ENCODE measurements at places on chromosomes 13 and 19.

DNA sequence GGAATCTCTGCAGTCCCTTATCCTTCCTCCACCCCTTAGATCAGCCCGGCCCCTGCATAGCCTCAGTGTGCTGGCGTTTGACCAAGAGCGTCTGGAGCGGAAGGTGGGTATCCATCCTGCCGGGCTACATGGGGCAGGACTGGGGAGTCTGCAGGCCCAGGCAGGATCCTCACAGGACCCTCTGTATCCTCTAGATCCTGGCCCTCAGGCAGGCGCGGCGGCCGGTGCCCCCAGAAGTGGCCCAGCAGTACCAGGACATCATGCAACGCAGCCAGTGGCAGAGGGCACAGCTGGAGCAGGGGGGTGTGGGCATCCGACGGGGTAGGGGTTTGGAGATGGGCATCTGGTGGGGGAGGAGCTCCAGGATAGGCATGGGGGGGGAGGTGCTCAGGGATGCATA lies 8.9 kb downstream of the PODNL1 start:
- DNase-seq, result no peak

DNA sequence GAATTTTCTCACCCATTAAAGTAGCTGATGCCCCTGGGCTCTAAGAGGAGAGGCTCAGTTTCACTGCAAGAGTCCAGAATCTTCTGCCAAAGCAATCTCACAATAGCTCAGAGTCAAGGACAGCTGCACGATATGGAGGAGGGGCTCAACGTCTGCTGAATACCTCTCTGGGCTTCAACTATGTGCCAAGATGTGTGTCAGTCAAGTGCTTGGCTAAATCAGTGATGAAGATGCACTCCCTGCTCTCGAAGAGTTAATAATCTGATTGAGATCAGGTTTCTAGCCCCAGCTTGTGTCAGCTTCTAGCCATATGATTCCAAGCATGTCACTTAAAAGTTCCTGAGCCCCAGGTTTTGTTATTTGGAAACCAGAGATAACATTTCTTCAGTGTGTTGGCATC lies 46.8 kb downstream of the KLF12 start:
- no peak for DNase-seq

DNA sequence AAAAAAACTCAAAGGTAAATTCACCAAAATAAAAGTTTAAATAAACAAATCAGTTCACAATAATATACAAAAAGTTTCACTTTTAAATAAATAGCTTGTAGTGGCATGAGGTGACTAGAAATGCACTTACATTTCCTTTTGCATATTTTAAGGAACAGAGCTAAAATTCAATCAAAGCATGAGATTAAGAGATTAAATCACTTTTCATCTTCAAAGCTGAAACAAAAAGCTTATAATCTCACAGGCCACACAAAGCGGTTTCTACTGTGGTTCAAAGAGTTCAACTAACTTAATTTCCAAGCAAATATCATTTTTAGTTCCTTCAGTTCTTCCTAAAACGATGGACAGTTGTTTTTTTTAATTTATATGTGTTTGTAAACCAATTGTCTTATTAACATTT lies 38.9 kb downstream of the TSC22D1 start:
- no peak for DNase-seq

DNA sequence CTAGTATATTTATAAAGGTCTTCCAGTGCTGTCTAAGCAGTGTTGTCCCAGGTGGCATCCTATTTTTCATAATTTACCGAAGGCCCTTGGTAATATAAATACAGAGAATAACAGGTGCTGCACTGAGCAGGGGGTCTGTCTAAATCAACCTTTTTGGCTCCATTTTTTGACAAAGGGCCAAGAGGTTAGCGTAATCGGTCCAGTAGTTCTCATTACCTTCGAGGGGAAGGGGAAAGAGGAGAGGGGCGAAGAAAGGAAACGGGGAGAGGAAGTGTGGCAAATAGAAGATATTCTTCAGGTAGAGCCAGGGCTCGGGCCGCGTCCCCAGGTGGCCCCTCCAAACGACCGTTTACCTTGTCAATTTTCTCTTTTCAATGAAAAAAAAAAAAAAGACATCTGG lies 749 bp upstream of the PAN3 start:
- DNase-seq, result no peak

DNA sequence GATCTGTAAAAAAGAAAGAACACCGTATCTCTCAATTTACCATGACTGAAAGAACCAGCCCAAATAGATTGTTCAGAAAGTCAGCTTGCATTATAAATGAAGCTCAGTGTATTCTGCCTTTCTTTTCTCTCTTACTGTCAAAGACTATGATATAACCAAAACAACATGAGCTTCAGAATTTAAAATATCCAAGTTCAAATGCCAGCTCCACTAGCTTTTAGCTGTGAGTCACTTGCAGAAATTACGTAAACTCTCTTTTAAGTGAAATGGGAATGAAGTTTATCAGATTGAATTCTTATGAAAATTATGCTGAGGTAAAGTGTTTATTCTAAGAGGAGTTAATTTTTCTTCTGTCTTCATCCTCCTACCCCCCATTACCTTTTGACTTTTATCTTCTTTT lies 20.0 kb upstream of the POSTN start:
- no peak for DNase-seq

DNA sequence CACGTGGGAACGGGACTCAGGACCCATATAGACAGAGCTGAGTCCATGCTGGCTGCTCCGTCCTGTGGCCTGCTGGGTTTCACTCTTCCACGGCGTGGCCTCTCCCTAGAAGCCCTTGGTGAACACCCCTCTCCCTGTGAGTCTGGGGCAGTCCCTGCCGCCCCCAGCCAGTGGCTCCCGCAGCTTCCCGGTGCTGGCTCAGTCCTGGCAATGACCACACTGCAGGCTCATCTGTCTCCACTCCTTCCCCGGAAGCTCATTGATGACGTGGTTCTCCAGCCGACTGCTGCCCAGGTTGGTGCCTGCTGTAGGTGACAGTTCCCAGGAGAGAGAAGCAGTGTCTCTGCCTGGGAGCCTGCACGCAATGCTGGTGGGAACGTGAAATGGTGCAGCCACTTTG lies 2.1 kb upstream of the TEX29 start:
- no peak for DNase-seq

GRCh38 chr13:102846261-102847015 lies 606 bp downstream of the ERCC5 start:
- DNase-seq, result no peak

DNA sequence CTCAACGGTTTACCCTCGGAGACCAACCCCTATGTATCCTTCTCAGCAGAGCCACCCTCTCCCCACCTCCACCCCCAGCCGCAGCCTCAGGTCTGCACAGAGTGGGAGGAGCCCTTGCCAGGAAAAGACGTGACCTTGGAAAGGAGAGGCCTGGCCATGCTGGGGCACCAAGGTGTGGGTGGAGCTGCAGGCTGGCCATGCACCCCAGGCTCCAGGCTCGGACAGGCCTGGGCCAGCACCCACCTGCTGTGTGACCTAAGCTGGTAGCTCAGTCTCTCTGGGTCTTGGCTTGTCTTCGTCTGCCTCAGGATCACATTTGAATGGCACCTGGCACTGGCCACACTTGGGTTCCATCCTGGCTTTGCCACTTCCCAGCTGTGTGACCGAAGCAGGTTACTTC lies 29.5 kb downstream of the CCDC8 start:
- no peak for DNase-seq

GRCh38 chr13:94270556-94270955 lies 208.9 kb downstream of the DCT start:
- DNase-seq, result no peak

DNA sequence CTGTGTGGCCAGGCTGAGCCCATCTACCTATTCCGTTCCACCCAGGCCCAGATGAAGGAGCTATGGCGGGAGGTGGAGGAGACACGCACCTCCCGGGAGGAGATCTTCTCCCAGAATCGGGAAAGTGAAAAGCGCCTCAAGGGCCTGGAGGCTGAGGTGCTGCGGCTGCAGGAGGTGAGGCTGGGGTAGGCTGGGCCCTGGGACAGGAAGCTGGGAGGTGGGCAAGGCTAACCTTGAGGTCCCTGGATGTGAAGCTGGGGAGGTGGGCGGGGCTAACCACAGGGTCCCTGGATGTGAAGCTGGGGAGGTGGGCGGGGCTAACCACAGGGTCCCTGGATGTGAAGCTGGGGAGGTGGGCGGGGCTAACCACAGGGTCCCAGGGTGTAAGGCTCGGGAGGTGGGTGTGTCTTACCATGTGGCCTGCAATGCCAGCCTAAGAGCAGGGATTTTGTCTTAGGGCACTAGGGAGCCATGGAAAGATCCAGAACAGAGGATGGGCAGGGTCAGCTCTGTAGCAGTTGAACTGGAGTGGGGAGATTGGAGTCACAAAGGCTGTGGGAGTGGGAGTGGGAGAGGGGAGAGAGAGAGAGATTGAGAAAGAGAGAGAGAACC lies 36.9 kb downstream of the KCNC3 start:
- no peak for DNase-seq

- peak; percentile 29 for DNase-seq
Observed at GRCh38 chr13:51222686-51223559, 725 bp downstream of the FAM124A start.

GRCh38 chr13:77513719-77514335 lies 21.7 kb upstream of the SCEL start:
- no peak for DNase-seq

- no peak for DNase-seq
Observed at GRCh38 chr19:43618921-43619261, 538 bp downstream of the ZNF428 start.

GRCh38 chr13:107650081-107650701 lies 565.1 kb downstream of the LIG4 start:
- DNase-seq, result no peak

- no peak for DNase-seq
Observed at GRCh38 chr19:16217716-16218451, 20.2 kb downstream of the AP1M1 start.

- no peak for DNase-seq
Observed at GRCh38 chr13:22287343-22287920, 616.6 kb downstream of the FGF9 start.

DNA sequence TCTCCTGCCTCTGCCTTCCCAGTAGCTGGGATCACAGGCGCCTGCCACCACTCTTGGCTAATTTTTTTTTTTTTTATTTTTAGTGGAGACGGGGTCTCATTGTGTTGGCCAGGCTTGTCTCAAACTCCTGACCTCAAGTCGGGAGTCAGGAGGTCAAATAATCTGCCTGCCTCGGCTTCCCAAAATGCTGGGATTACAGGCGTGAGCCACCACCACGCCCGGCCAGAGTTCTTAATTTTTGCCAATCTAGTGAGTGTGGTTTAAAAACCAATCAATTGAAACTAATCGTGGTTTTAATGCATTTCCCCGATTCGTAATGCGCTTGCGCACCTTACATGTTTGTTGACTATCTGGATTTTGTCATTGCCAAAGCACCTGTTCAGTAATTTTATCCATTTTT lies 37.0 kb downstream of the SKA3 start:
- no peak for DNase-seq

DNA sequence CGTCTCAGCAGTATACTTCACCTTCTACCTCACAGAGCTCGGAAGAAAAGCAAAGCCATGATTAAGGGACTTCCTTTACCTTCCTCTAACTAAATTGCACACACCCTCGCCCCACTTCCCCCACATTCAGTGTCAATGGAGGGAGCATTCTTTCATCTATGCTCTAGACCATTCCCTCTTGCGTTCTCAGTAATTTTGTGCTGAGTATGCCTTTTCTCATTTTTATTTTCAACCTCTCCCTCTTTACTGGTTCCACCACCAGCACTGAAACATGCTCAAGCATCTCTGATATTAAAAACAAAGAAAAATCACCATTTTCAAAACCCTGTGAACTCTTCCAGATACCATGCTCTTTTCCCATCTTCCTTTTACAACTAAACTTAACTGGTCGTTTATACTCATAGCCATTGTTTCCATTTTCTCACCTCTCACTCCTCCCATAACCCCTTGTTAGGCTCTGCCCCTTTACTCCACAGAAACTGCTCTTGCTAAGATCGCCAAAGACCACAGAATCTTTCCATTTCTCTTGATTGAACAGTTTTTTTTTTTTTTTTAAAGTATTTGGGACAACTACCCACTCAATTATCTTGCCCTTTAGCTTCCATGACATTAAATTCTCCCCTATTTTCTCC lies 32.4 kb downstream of the SERPINE3 start:
- DNase-seq, result no peak

- DNase-seq, result no peak
Observed at GRCh38 chr19:37930416-37930815, 23.4 kb downstream of the SIPA1L3 start.

DNA sequence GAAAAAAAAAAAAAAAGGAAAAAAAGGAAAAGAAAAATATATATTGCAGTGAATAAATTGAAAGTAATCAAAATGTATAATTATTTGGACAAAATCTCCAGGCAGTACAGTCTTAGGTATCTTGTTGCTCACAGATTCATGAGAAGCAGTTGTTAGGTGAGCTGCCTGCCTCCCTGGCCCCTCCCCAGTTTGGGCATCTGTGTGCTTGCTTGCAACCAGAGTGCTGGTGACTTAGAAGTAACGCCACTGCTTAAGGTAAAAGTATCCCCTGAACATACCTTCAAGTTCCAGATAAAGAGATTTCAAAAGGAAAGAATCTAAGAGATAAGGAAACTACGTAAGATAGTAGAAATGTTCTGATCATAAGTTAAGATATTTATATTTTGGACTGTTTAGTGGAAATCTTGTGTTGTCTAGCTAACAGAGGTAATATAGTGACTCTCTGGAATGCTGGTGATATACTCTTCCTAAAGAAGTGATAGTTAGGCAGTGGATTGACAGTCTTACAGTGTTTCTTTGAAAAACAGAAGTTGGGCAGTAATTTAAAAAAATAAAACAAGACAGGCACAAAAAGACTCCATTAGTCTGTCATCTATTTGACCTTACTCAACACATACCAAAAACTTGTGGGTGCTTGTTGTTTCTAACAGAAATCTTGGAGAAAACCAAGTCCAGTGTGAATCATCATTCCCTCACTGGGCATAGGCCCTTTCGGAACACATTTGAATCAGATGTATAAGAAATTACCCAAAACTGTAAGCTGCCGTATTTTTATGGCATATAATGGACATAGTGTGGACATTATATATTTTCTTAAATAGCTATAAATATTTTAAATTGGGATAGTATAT lies 38.3 kb upstream of the KCTD4 start:
- no peak for DNase-seq

DNA sequence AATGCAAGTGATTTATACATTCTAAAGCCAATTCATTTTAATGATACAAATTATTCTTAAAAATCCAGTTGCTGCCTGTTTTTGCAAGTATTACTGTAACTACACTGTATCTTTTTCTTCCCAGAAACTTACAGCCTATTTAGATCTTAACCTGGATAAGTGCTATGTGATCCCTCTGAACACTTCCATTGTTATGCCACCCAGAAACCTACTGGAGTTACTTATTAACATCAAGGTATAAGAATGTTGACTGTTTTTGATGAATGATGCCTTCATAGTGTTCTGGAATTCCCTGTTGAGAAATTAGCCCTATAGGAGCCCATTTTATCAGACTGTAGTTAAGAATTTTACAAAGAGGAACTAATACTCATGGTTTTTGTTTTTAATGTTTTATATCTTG lies 25.0 kb downstream of the ITM2B start:
- no peak for DNase-seq

GRCh38 chr19:45275370-45275971 lies 24.4 kb downstream of the MARK4 start:
- DNase-seq, result no peak

GRCh38 chr13:58165617-58166016 lies 534.1 kb downstream of the PCDH17 start:
- DNase-seq, result no peak

- no peak for DNase-seq
Observed at GRCh38 chr19:42126574-42126973, 5.7 kb downstream of the POU2F2 start.
